Activated CD4-positive, alpha-beta T cell treated with anti-CD3 and anti-CD28 coated beads for 48 hours (primary cell): ENCODE measurements at places on chromosomes 4 and X.

DNA sequence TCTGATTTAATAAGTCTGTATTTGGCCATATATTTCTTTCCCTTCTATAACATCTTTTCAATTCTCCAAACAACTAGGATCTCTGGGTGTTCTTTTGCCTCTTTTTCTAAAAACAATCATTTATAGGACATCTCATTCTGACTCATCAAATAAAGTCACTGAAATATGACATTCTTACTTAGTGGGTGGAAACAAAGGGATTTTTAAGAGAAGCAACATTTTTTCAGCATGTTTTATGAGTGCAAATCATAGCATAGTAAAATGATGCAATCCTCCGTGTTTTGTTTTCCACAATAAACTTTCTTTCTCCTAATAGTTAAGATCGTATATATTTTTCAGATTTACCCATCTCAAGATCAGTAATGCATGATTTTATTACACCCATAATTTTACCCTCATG lies 179.8 kb downstream of the SPCS3 start:
- no peak for DNase-seq

DNA sequence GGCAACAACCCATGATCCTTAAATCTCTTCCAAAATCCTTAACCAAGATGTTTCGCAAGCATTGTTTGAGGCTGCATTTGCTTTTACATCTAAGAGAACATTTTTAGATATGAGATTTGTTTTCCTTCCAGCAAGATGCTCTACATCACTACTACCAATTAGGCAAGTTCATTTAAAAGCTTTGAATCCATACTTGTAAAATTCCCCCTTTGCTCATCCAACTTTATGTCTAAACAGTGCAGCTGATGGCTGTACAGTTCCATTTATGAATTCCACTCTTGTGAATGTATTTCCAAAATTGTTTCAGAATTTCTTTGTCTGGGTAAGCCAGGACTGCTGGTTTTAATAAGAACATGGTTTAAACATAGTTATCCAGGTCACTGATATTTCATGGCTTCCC lies 31.5 kb downstream of the RAI2 start:
- DNase-seq, result no peak

DNA sequence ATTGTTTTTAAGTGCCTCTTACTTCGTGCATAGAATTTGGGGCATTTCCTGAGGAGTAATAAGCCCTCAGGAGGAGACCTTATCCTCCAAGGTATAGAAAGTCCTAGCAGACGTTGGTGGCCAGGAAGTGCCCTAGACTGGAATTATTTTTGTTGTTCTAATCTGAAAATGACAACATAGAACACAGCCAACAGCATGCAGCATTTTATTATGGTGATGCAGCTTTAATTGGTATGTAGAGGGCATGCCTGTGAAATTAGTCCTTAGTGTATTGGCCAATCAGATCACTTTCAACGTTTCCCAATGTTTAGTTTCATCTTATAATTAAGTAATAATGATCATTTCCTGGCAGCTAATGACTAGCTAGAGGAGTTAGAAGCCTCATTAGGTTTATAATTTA lies 199.2 kb downstream of the SHROOM3 start:
- no peak for DNase-seq

DNA sequence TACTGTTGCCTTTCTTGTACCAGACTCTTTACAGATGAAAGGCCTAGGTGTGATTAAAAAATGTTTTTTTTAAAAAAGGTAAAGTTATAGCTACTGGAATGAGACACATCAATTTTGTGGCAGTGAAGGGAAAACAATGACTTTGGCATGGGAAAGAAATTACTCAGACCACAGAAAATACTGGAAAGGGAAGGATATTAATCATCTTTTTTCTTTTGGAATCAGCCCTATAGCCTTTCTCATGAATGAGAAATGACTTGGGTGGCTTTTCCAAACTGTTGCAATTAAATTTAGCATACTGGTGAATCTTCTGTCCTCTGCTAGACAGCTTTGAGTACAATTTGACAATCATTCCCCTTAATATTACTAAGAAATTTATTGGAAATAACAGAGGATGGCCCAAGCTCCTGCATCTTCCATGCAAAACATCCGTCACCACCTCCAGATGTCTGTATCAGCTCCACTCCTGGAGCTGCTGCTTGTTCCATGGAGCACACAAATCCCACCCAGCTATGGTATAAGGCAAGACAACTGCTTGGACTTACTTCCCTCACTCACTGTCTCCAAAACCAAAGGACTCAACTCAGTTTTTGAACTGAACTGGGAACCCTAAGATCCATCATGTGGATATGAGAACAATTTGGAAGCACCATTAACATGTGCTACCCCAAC lies 97.6 kb upstream of the ARSJ start:
- no peak for DNase-seq
